Kidney glomerular epithelial cell (primary cell): ENCODE measurements at places on chromosomes 7 and 10.

DNA sequence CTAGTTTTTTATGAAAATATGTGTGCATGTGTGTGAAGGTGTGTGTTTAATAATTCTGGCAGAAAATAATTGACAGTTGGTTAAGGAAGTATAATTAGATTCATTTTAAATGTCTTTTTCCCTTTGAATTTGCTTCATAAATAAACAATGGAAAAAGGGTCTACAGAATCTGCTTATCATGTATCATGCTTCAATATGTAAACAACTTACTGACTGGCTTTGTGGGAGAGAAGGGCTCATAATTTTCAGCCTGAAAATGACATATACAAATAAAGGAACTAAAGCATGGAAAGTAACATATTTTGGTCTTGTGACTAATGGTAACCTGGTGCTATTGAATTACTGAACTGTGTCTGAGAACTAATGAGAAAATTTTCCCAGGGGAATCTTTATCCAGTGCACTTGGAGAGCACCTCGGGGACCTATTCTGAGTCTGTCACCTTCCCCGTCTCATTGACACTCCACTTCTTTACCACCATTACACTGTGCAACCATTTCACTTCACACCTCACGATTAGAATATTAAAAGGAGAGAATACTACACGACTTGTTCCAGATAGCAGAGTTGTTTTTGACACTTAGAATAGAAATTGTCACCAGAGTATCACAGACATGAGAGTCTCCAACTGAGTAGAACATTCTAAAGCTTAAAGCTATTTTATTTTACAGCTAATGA, 298.6 kb downstream of the TFEC start:
- no peak for DNase-seq

DNA sequence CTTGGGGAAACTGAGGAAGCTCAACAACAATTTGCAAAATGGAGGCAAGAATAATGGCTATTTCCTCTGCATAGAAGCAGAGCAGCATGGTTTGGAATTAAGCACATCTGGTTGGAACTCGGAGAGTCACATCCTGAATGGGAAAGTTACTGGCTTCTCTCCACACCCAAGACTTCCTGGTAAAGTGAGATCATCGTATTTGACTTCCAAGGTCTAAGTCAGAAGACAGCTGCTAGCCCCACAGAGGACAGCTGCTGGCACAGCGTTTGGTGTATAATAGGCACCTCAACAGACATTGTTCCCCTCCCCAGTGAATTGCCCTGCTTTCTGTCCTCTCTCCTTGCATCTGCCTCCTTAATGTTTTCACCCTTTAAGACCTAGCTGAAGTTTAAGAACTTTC, 37.0 kb upstream of the NRF1 start:
- no peak for DNase-seq

- no peak for DNase-seq
These were observed 20.0 kb upstream of the JCAD start for GRCh38 chr10:30079408-30079807.

GRCh38 chr10:123993534-123994416, 99.6 kb downstream of the CHST15 start:
- no peak for DNase-seq

DNA sequence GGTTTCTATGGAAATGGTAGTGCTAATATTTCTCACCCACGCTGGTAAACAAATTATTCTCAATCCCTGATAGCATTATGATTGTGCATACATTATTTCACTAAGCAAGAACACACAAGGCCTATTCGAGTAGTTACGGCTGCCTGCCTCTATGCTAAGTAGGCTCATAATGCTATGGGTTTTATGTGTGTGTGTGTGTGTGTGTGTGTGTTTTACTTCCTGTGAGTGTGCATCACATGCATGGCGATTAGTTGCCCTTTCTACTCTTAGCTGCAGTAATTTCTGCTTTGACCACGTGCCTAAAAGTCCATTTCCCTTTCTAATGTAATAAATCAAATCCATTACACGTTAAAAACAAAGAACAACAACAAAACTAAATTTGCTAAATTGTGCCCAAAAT, 117.0 kb downstream of the CHCHD3 start:
- DNase-seq, result no peak

- DNase-seq, result no peak
These were observed 35.1 kb upstream of the PAX2 start for GRCh38 chr10:100710151-100710871.

- no peak for DNase-seq
These were observed at the start of gene NRAP for GRCh38 chr10:113663908-113664307. TSS of gene NRAP (minus strand) at chr10:113664041. CDS start at chr10:113663882, 159 bp downstream.

- DNase-seq, result no peak
These were observed 28.9 kb downstream of the OAT start for GRCh38 chr10:124389613-124390361.

GRCh38 chr10:127370601-127371000, 174.2 kb upstream of the INSYN2A start:
- DNase-seq, result no peak

DNA sequence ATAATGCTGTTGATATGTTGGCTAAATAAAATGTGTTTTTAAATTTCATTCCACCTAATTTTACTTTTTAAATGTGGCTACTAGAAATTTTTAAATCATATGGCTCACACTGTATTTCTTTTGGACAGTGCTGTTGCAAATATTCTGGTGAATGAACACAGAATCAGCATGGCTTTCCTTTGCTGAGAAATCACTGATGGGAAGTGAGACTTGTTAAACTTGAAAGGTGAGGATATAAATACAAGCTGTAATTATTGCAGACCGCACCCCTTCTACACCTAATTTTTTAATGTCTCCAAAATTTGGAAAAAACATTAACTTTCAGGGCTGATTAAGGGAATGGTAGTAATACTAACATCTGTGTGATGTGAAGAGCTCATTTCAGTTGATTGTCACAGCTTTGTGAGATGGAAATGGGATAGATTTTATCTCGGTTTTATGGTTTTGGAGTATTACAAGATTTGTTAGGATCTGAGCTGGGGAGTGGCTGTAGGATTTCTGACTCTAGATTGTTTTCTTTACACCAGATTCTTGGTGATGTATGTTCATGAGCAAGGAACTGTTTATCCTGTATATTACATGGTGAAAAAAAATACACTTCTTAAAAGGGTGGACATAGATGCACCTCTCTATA, 1.3 kb downstream of the MIOS start:
- no peak for DNase-seq

DNA sequence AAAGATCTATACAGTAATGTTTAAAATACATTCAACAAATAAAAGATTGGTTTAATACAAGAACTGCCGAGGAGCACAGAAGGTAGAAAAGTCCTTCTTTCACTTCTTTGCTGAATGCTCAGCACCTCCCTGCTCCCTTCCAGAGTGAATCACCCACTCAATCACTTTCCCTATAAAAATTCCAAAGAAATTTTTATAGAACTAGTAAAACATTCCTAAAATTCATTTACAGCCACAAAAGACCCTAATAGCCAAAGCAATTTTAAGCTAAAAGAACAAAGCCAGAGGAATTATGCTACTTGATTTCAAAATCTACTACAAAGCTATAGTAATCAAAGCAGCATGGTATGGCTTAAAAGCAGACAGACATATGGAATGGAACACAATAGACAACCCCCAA, 320.9 kb downstream of the PCLO start:
- DNase-seq, result no peak

- DNase-seq, result no peak
These were observed 159.6 kb downstream of the TAX1BP1 start for GRCh38 chr7:27899601-27900000.

GRCh38 chr7:7913504-7913903, 55.1 kb upstream of the GLCCI1 start:
- no peak for DNase-seq

DNA sequence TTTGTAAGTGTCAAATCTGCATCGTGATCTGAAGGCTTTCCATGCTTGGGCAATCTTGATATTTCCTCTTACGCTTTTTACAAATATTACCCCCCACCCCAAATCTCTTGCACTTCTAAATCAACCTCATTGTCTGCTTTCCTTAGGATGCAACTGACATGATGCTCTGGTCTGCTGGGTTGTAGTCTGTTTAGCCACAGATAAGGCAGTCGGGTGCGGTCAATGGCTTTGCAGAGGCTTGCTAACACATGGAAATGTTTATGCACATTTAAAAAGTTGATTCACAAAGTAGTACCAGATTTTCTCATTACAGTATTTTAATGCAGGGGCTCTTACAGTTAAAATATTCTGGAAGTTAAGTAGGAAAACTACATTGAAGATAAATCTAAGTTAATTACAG, 172.5 kb downstream of the BAMBI start:
- DNase-seq, result no peak

GRCh38 chr10:17250736-17251135, 22.7 kb downstream of the VIM start:
- DNase-seq, result no peak
